ENCODE measurements at places on chromosomes 5 and 9.

DNA sequence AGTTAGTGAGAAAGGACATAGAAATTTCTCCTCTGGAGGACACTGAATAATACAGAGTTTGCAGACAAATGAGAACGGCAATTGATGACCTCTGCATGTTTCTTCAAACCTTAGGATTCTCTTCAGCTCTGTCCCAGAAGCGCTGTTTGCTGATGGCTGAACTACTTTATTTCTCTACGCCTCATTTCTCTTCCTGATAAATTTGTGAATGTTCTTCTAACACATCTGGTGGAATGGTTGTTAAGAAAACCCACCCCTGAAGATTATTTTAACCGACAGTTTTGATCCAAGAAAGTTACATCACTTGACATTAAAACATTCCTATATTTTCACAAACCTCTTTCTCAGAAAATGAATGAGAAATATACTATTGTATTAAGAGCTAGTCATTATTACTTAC, 1150.6 kb downstream of the DTWD2 start:
- DNase-seq: no peak

- DNase-seq: no peak
Observed at GRCh38 chr5:138843316-138844124, 31.6 kb downstream of the LRRTM2 start.

GRCh38 chr9:112551641-112552040, 65.0 kb downstream of the KIAA1958 start:
- no peak for DNase-seq

- peak; percentile 81 for DNase-seq
Observed at GRCh38 chr9:83432104-83432627, 106.0 kb downstream of the FRMD3 start.

GRCh38 chr9:112360047-112360804, 19.7 kb upstream of the HSDL2 start:
- DNase-seq: no peak

- DNase-seq: no peak
Observed at GRCh38 chr9:77018969-77019235, 553 bp upstream of the FOXB2 start.

DNA sequence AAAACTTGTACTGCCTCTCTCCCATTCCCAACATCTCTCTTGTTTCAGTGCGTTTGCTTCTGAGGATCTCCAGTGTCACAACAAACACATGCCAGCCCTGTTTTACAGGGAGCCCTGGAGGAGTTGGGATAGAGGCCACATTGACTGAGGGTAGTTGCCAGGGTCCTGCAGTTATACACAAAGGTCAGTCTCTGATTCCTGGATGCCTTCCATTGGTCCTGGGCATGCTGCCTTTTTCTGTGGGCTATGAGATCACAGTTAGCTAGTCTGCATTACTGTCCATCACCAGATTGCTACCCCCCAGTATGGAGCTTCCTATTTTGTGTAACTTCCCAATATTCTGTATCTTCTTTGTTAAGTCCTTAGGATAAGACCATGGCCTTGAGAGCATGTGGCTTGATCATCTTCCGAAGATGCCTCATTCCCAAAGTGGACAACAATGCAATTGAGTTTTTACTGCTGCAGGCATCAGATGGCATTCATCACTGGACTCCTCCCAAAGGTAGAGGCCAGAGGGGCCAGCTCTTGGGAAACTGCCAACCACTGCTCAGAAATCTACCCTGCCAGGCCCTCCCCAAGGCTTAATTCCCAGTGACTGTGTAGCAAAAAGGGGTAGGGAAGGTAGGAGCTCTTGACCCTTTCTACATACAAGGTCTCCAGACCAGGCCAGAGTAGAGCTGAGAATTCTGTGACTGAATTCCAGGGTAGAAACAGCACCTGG, 9.5 kb downstream of the NUDT2 start:
- no peak for DNase-seq

- no peak for DNase-seq
Observed at GRCh38 chr5:126139086-126139485, 284.1 kb upstream of the GRAMD2B start.

DNA sequence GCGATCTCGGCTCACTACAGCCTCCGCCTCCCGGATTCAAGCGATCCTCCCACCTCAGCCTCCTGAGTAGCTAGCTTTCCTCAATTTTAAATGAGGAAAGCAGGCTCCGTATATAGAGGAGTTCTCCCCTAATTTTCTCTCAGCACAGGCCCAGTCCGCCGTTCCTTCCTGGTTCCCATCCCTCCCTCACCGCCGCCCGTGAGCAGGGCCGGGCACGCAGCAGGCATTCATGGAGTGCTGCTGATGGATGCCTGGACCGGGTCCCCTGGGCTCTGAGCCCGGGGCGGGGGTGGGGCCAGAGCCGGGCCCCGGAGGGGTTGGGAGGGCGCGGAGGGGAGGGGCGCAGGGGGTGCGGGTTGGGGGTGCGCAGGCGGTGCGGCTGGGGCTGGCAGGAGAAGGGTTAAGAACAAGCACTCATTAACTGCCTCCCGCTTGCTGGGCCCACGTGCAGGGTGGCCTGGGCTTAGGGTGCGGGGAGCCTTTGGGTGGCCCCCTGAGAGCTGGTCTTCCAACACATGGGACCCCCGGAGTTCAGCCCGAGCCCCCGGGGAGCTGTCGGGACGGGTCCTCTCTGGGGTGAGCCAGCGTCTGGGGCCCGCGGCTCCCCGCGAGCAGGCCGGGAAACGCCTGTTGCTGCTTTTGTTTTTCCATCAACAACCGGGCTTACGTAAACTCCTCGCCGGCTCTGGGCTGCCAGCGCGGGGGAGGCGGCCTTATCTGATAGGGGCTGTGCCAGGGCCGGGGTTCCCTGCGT, 33.7 kb downstream of the LHX2 start:
- DNase-seq: no peak

- no peak for DNase-seq
Observed at GRCh38 chr9:79034583-79034982, 537.2 kb upstream of the TLE4 start.

All from posterior vena cava (tissue), 2 donors.